ENCODE measurements at places on chromosomes 5 and 9.
A peak's percentile ranks its signal among the peaks of the same experiment; 100 is the strongest.

- no peak for DNase-seq
Observed at GRCh38 chr5:78565395-78565794, 83.2 kb downstream of the LHFPL2 start.

GRCh38 chr9:129235931-129236331 is 57.9 kb upstream of the IER5L start:
- DNase-seq, result peak; percentile 39

- no peak for DNase-seq
Observed at GRCh38 chr5:11619339-11620024, 284.8 kb downstream of the CTNND2 start.

- no peak for DNase-seq
Observed at GRCh38 chr9:110776221-110776620, 107.6 kb downstream of the MUSK start.

- no peak for DNase-seq
Observed at GRCh38 chr9:130681769-130682420, 11.7 kb upstream of the EXOSC2 start.

DNA sequence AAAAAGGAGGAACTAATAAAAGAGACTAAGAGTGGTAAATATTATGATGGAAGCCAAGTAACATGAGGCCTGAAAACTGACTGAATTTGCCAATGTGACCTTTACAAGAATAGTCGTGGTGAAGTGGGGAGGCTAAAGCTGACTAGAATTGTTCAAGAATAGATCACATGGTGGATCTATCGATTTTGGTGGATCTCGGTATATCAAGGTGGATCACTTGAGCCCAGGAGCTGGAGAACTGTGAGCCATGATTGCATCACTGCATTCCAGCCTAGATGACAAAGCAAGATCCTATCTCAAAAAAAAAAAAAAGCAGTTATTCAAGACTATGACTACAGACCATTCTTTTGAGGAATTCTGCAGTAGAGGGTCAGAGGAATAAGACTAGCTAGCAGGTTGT is 15.1 kb downstream of the ERMP1 start:
- no peak for DNase-seq

- DNase-seq, result no peak
Observed at GRCh38 chr5:40477856-40478546, 201.7 kb upstream of the PTGER4 start.

DNA sequence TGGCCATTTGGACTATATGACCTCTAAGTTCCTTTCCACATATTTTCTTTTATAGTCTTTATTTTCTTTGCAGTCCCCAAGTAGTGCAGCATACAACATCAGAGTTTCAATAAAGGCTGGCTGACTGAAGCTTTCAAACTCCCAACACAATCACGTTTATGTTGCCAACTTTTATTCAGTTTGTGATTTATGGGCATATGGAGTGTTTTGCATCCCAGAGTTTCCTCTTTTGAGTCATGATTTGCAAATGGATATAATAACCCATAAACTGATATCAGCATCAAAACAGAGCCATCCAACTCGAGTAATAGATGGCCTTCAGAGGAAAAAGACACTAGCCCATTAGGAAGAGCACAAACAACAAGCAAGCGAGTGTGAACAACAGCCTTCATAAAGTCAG is 414.0 kb downstream of the ELAVL2 start:
- DNase-seq, result no peak

- no peak for DNase-seq
Observed at GRCh38 chr9:6078382-6079105, 63.1 kb upstream of the RANBP6 start.
